ENCODE measurements at places on chromosomes 16 and 17.

- no peak for DNase-seq
These were observed 34.8 kb downstream of the SOST start for GRCh38 chr17:43723697-43724359.

GRCh38 chr17:16920628-16921020 lies 51.3 kb downstream of the TNFRSF13B start:
- DNase-seq = no peak

- DNase-seq = peak; percentile 61
These were observed 119.1 kb upstream of the SMURF2 start for GRCh38 chr17:64781014-64781756.

DNA sequence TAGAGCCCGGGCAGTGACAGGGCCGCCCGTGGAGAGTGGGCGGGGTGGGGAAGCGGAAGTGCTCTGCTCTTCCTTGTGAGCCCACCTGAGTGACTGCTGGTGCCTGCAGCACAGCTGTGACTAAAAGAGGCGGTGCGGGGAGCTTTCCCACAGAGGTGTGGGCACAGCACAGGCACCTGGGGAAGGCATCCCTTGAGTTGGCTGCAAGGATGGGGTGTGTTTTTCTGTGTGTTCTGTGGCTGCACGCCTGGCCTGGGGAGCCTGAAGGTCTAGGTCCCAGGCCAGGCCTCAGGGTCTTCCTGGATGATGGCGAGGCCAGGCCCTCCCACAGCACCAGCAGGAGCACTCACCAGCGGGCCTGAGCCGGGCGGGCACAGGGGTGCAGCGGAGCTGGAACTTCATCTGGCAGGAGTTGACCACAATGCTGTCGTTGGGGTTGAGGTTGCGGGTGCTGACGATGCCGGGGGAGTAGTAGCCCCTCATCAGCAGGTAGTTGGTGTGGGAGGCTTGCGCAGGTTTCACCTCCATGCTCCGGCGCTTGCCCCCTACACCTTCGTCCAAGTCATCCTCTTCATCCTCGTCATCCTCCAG lies 67.1 kb downstream of the IL21R start:
- DNase-seq = no peak

GRCh38 chr16:11088831-11089230 lies 144.5 kb downstream of the CLEC16A start:
- no peak for DNase-seq

DNA sequence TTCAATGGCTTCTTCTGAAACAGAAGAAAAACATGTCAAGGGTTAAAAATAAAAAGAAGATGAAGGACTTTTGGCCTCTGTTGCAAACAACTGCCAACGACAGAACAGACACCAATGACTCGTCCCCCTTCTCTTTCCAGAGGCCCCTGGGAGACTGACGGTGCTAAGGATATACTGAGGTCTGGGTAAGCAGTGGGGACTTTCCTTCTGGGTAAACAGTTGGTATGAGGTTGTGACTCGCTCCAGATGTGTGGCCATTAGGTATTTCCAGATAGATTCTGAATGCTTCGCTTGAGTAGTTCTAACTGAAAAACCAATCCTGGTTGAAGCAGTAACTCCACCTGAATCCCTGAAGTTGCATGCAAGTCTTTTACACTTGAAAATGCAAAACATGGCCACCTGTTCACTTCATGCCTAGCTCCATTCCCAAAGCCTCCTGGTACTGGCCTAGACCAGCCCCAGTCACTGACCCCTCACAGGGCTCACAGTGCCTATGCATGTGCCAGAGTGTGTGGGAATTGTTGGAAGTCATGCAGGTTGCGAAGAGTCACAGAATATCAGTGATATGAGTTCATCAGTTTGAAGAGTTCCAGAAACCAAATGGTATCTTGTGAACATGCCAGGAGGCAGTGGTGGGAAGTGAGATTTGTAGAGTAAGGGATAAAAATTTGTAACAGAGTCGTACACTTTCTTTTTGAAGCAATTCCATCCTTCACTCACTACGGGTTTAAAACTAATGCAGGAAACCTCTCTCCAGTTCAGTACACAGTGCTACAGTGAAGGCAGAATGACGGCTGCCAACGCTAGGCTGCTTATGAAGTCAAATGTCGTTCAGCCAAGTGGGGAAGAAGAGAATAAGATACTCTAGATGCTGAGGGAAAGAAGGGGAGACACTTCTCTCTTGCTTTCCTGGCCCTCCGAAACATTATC lies 217.8 kb downstream of the ZFHX3 start:
- DNase-seq = no peak

DNA sequence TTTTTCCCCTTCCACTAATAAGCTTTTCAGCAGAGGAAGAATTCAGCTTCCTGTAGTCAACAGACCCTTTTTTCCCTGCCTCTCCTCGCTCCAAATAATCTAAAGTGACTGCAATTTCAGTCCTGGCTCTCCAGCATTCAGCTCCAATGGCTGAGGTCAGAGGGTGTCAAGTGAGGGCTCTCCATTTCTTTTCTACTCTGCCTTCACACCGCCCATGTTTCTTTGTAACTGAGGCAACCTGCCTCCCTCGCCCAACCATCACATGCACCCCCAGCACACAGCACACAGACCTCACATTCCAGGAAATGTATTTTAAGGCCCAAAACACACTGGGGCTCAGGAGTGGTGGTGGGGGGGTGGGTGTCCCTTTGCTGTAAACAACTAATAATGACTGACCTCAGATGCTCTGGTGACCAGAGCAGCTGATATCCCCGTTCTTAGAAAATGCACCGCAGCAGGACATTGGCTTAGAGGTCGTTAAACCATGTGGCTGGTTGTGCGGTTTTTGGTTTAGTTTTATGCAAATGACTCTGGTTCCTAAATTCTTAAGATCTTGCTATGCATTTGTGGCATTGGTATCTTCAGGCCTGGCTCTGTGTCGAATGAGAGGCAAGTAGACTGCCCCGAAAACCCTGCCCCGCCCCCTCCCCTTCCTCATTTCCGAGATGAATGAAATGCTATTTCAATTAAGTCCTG lies 203.6 kb downstream of the ZFHX3 start:
- no peak for DNase-seq

DNA sequence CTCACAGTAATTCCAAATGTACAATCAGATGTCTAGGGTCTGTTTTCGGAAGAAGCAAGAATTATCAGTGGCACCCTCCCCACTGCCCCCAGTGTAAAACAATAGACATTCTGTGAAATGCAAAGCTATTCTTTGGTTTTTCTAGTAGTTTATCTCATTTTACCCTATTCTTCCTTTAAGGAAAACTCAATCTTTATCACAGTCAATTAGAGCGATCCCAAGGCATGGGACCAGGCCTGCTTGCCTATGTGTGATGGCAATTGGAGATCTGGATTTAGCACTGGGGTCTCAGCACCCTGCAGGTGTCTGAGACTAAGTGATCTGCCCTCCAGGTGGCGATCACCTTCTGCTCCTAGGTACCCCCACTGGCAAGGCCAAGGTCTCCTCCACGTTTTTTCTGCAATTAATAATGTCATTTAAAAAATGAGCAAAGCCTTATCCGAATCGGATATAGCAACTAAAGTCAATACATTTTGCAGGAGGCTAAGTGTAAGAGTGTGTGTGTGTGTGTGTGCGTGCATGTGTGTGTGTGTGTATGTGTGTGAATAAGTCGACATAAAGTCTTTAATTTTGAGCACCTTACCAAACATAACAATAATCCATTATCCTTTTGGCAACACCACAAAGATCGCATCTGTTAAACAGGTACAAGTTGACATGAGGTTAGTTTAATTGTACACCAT lies 59.7 kb downstream of the HLF start:
- no peak for DNase-seq

DNA sequence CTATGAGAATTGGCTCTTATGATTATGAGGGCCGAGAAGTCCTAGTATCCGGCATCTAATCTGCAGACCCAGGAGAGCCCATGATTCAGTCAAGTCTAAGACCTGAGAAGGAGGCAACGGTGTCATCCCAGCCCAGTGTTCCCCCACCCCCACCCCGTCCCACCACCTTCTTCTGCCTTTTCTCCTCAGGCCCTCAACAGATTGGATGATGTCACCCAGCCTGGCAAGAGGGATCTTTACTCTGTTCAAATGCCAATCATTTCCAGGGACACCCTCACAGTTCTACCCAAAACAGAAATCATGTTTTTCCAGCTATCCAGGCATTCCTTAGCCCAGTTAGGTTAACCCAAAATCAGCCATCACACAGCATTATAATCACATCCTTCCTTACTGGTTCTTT lies 10.0 kb upstream of the GAA start:
- no peak for DNase-seq

- no peak for DNase-seq
These were observed 190.9 kb downstream of the CCDC182 start for GRCh38 chr17:57553991-57554825.

DNA sequence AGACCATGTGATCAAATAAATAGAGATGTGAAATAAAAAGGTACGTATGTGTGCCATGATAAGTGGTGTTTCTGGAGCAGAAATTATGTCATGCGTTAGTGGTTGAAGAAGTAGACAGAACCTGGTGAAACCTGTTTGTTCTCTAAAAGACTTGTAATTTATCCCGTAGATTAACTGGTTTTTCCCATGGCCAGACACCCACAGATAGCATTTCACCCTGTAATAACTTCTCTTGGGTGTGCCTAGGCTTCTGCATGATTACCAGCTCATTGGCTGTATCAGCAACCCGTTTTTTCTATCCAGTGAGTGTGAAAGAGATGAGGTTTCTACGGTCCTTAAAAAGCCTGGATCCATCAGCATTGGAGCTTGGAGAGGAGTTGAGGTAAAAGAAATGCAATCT lies 471.3 kb downstream of the NPIPA7 start:
- no peak for DNase-seq

GRCh38 chr17:44272321-44272951 lies 4.5 kb upstream of the SLC4A1 start:
- no peak for DNase-seq

- no peak for DNase-seq
These were observed 55.4 kb downstream of the ABAT start for GRCh38 chr16:8729779-8730334.

GRCh38 chr16:11354733-11355574 lies 9.7 kb downstream of the RMI2 start:
- peak; percentile 77 for DNase-seq

- DNase-seq = no peak
These were observed 6.1 kb downstream of the TBX21 start for GRCh38 chr17:47739150-47739549.

GRCh38 chr17:62681939-62682381 lies 54.5 kb downstream of the MRC2 start:
- DNase-seq = no peak

DNA sequence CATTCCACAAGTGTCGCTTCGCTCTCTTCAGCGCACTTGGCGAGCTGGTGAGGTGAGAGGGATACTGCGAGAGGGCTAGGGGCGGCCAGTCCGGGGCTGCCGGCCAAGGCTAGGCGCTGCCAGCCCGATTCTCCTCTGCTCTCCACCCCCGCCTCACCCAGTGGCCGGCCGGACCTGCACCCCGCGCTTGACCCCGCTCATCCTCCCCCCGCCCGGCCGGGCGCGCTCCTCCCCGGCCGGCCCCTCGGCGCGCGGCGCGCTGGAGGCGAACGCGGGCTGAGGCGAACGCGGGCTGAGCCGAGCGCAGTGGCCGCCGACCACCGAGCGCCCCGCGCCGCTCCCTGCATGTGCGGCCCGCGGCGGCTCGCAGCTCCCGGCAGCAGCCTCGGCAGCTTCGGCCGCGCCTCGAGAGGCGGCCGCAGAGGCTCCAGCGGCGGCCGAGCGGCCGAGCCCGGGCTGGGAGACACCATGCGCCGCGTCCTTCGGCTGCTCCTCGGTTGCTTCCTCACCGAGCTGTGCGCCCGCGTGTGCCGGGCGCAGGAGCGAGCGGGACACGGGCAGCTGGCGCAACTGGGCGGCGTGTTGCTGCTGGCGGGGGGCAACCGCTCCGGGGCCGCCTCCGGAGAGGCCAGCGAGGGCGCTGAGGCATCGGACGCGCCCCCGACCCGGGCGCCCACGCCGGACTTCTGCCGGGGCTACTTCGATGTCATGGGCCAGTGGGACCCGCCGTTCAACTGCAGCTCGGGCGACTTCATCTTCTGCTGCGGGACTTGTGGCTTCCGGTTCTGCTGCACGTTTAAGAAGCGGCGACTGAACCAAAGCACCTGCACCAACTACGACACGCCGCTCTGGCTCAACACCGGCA lies at the start of gene SHISA9:
Gene SHISA9 (plus strand): TSS at position 2 of the 865 bp plus-strand sequence.
- no peak for DNase-seq

- DNase-seq = no peak
These were observed 14.6 kb downstream of the KRT39 start for GRCh38 chr17:40952154-40952553.

GRCh38 chr17:75983501-75984181 lies 4.6 kb downstream of the TEN1 start:
- DNase-seq = no peak

DNA sequence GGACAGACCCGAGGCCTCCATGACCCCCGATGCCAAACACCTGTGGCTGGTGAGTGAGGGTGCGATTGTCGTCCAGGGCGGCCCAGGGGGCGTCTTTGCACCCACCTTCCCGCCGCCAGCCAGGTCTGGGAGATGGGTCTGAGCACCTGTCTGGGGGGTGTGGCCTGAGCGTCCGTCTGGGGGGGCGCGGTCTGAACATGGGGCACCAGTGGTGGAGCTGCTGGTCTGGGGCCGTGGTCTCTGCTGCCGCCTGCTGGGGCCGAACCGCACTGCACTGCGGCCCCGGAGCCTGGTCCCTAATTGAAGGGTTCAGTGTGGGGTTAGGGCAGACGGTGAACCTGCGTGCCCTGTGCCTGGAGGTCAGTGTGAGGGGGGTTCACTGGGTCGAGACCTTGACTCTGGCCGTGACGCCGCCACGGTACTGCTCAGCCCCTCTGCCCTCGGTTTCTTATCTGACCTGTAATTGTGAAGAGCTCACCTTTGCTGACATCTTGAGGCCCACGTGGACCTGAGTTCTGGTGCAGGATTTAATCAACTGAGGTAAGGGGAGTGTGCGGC lies 12.6 kb upstream of the TCF25 start:
- peak; percentile 76 for DNase-seq

GRCh38 chr16:80390871-80391489 lies 149.8 kb upstream of the DYNLRB2 start:
- no peak for DNase-seq

- peak; percentile 87 for DNase-seq
These were observed 4.2 kb downstream of the ARMC7 start for GRCh38 chr17:75113798-75114551.

GRCh38 chr17:76570457-76570856 lies 15.2 kb downstream of the ST6GALNAC2 start:
- no peak for DNase-seq

DNA sequence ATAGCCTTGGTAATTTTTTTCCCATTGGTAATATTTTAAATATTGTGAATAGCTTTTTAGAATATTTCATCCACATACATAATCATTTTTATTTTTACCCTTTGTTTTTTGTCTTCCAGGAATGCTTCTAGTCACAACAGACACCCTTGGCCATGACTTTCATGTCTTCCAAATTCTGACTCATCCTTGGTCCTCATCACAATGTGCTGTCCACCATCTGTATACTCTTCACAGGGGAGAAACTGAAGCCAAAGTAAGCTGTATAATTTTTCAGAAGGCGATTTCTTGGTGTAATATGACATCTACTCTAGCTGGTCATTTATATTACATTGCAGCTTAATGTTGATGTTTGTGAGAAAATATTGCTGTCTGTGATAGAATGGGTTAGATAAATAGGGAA lies 269.4 kb downstream of the BCAS3 start:
- no peak for DNase-seq

Measured in stimulated activated CD4-positive, alpha-beta T cell treated with anti-CD3 and anti-CD28 coated beads, TNF-alpha, amount 100 ng/mL, for 24 hours (primary cell).